ENCODE measurements at places on chromosomes 5 and 9.

- DNase-seq, result no peak
Observed at GRCh38 chr9:80143899-80144298, 572.1 kb downstream of the TLE4 start.

DNA sequence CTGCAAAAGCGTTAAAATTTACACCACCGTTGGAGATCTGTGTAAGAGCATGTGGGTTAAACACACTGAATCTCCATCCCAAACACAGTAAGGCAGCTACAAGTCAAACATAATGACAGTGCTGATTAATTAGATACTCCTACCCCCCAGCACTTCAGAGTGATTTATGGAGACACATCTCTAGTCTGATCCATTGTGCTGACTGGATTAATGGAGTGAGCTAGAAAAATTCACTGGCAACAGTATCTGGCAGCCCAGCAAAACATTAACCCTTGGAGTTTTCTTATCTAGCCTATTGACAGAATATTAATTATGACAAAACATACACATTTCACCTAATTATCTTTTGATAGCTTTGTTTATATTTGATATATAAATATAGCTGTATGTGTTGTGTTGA, 188.6 kb upstream of the ISL1 start:
- DNase-seq, result no peak

DNA sequence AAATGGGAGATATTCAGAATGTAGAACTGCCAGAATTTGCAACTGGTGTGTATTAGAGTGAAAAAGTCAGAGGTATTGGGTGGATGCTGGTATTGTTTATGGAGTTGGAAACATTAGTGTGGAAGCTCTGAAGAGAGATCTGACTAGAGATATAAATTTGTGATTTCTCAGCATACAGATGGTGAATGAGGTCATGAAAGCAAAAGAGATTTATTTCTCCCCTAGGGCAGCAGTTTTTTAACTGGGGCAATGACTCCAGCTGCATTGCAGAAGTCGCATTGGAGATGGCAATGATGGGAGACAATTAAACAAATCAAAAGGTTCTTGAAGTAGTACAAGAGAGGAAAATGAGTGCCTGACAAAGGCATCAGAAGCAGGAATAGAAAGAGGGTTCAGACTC, 64.9 kb downstream of the CETN3 start:
- DNase-seq, result peak; percentile 26

DNA sequence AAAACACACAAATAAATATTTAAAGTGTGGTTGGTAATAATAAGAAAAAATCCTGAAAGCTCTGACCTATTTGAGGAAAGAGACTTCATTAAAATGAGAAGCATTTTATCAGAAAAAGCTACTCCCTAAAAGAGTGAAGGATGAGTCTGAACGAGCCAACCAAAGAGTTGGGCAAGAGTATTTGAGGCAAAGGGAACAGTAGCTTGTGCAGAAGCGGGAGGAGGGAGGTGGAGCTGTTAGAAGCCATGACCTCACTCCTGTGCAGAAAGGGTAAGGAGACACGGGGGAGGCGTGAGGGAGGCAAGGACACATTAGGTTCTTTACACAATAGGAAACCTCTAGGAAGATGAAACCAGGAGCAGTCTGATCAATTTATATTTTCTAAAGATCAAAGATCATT, 29.4 kb downstream of the SH3RF2 start:
- DNase-seq, result no peak
